ENCODE measurements at places on chromosomes 16 and 17.

- no peak for DNase-seq
Observed at GRCh38 chr16:71540-72401, 660 bp downstream of the RHBDF1 start.

GRCh38 chr16:69463876-69464275 lies 39.5 kb downstream of the CYB5B start:
- no peak for DNase-seq

GRCh38 chr16:12453832-12454231 lies 349.9 kb downstream of the CPPED1 start:
- no peak for DNase-seq

GRCh38 chr16:77974883-77975282 lies 47.5 kb upstream of the CLEC3A start:
- DNase-seq, result no peak

DNA sequence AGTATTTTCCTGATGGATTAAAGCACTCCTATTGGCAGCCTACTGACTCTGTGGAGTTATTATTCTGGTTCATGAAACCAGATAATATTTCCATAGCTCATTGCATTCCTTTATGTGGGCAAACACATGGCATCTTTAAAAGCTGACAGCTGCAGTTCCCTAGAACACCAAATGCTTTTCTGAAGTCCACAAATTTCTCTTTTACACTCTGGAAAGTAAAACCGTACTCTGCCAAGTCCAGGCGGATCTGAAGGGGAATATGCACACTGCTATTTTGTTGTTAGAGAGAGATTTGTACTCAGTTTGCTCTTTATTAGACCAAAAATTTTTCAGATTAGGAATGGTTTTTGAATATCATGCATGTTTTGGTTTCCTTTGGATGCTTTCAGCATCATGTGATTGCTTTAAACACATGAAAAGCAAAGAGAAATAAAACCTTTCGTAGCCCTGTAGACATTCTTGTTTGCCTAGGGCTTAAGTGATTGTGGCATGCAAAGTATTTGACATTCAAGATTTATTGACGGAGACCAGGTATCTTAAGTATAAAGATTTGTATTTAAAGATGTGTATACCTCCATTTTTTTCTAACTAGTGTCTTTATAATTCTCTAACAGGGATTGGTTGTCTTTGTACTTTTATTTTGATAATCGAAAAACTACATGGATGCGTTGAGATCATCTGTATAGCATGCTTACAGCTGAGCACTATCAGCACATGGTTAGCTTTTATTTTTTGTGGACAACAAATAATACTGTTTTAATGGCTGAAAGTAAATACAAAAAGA lies 19.5 kb downstream of the SEC14L1 start:
- no peak for DNase-seq

Measured in SIG-M5 (cell line).